ENCODE measurements at places on chromosomes 11 and 22. TPM values are rescaled to one million over a fixed set of nuclear protein-coding genes. Genes with fewer than 3 reads are reported as not detected.

Gene USP2
- total RNA-seq = 100 TPM

Gene KRTAP5-11
- total RNA-seq = not detected

GRCh38 chr11:60984636-60985035 is 13.2 kb downstream of the CD6 start:
- no peaks in the 10 kb centered on the region for H3K36me3 ChIP-seq
- DNase-seq = no peak
- no peak overlapping the region for H3K4me3 ChIP-seq

DNA sequence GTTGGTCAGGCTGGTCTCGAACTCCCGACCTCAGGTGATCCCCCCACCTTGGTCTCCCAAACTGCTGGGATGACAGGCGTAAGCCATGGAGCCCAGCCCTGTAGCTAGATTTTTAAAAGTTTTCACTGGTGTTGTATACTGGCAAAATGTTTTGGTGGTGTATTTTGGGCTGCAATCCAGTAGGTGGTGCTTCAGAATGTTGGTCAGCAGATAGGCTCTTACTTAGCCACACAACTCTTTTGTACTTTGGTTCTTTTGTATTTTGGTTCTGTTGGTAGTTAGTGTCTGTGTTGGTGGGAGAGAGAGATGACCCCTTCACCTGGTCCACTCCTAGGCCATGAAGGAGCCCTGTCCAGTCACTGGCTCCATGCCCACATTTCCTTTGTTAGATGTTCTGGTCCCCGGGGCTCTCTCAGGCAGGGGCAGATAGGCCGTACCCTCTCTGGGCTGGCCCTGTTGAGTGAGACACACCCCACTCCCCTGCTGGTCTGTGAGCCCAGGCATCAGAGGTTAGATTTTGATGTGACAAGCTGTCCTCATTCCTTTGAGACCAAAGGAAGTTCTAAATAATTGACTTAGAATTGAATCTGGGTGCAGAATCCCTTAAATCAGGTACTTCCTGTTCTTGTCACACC is 123.8 kb downstream of the DDX10 start:
- peak; percentile 45 for DNase-seq
- no peak overlapping the region for H3K27ac ChIP-seq
- no peak overlapping the region for H3K4me3 ChIP-seq
- H3K36me3 ChIP-seq = no peaks in the 10 kb centered on the region

Data from testis (tissue), 5 donors.